ENCODE measurements at places on chromosomes 12 and 14.

GRCh38 chr12:117072736-117073490, 26.3 kb downstream of the TESC start:
- DNase-seq, result no peak
- no peak overlapping the region for H3K4me3 ChIP-seq
- no peak overlapping the region for H3K27ac ChIP-seq

GRCh38 chr14:71142375-71143038, 235.2 kb downstream of the PCNX1 start:
- no peaks in the 10 kb centered on the region for H3K27me3 ChIP-seq
- H3K36me3 ChIP-seq, result no peaks in the 10 kb centered on the region
- H3K4me1 ChIP-seq, result peaks cover 23% of the 10 kb centered on the region
- H3K4me3 ChIP-seq, result no peak overlapping the region
- H3K27ac ChIP-seq, result no peak overlapping the region

DNA sequence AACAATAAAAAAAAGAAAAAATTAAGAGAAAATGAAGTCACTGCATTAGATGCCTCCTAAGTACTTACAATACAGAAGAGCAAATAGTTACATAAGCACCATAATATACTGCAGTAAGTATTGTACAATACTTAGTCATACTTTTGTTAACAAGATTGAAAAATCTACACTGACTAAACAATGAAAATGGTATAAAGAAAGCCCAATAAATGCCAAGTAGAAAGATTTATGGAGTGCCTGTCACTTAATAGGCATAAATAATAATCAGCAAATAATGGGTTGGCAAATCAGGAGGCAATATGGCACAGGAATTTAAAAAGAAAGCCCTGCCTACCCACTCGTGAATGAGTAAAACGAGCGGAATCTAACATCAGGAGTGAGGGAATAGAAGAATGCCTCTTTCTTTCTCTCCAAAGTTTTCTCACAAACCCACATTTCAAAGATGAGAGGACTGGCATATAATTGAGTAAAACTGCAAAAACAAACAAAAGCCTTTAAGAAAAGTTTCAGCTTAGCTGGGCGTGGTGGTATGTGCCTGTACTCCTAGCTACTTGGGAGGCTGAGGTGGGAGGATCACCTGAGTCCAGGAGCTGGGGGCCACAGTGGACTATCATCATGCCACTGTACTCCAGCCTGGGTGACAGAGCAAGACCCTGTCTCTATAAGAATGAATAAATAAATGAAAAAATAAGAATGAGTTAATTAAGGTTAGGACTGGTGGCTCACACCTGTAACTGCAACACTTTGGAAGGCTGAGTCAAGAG, 36.1 kb downstream of the CRY1 start:
- no peaks in the 10 kb centered on the region for H3K4me1 ChIP-seq
- no peak for DNase-seq
- H3K27me3 ChIP-seq, result no peaks in the 10 kb centered on the region
- H3K36me3 ChIP-seq, result no peaks in the 10 kb centered on the region

GRCh38 chr14:103442288-103442687, 57.1 kb downstream of the MARK3 start:
- H3K27me3 ChIP-seq, result no peaks in the 10 kb centered on the region
- no peak overlapping the region for H3K4me3 ChIP-seq
- no peaks in the 10 kb centered on the region for H3K4me1 ChIP-seq
- no peak overlapping the region for H3K27ac ChIP-seq
- no peak for DNase-seq
